ENCODE measurements at places on chromosomes 3 and 15.

DNA sequence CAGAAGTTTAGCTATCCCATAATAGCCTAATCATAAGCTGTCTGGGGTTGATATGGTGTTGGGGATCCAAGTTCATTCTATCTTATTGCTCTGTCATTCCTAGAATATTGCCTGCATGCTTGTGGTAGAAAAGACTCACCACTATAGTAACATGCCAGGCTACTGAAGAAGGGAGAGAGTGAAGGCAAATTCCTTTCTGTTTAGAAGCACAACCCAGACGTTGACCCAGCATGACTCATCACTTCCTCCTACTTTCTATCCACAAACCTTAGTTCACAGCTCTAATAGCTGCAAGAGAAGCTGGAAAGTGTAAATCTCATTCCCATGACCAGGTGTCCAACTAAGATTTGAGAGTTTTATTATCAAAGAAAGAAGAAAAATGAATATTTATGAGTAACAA lies 57.8 kb upstream of the NMD3 start:
- DNase-seq: no peak

DNA sequence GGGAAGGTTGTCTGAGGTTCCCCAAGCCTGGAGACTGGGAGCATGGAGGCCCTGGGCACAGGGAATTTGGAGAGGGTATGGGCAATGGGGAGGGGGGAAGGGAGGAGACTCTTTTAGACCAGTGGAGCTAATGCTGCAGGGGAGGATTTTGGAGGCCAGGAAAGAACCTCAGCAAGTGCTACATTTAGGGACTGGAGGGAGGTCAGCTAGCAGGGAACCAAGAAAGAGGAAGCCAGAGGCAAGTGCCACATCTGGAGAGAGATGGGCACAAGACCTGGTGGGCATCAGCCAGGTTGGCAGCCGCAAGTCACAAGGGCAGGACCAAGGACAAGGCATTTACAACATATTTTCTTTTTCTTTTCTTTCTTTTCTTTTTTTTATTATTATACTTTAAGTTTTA lies 20.7 kb downstream of the PLEKHO2 start:
- no peak for DNase-seq

GRCh38 chr3:54042259-54042823 lies 80.0 kb upstream of the CACNA2D3 start:
- no peak for DNase-seq

DNA sequence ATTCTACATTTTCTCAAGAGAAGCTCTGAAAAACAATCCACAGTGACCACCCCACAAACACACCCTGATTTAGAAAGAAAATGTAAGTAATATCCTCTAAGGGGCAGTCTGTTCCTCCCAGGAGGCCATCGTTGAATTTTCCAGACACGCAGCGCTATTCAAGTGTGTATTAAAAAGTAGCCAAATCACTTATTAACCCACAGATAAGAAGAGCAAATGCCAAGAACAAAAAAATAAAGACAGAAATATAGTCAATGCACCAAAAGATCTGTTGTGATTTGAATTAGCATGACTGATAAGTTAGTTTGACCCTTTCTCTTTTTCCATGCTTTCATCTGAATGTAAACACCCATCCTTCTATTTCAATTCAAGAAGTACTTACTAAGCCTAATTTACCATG lies 622.8 kb upstream of the ZNF385D start:
- DNase-seq: no peak

DNA sequence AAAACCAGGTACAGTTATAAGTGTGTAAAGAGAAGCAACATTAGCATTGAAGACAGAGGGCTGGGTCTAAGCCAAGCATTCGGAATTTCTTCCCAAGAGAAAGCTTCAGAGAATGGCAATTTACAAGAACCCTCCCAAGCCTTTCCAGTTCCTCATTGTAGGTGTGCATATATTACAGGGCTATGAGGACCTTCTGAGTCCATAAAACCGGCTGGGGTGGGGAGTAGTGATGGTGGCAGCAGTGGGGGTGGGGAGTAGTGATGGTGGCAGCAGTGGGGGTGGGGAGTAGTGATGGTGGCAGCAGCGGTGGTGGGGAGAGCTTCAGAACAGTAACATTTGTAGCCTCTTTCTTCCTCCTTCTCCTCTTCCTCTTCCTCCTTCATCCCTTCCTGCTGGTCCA lies 368.7 kb upstream of the UMPS start:
- no peak for DNase-seq

- no peak for DNase-seq
These were observed 126.2 kb downstream of the ASB7 start for GRCh38 chr15:100728371-100729201.

- DNase-seq: no peak
These were observed 36.9 kb downstream of the ZXDC start for GRCh38 chr3:126438746-126439145.

DNA sequence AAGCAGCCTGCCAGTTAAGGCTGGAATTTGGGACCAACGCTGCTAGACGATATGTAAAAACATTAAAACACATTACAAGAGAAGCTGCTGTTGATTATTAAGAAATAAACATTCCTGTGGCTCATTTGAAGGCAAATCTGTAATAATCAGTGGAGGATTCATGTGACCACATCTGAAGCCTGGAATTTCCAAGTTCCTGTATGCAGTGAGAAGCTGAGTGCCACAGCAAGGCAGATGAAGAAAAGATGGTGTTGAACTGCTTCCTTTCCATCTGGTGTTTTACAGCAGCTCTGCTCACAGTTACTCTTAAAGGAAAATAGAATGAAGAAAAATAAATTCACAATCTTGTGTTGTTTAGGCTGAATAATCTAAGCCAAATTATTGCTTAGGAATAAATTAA lies 139.3 kb upstream of the ROBO2 start:
- DNase-seq: no peak

DNA sequence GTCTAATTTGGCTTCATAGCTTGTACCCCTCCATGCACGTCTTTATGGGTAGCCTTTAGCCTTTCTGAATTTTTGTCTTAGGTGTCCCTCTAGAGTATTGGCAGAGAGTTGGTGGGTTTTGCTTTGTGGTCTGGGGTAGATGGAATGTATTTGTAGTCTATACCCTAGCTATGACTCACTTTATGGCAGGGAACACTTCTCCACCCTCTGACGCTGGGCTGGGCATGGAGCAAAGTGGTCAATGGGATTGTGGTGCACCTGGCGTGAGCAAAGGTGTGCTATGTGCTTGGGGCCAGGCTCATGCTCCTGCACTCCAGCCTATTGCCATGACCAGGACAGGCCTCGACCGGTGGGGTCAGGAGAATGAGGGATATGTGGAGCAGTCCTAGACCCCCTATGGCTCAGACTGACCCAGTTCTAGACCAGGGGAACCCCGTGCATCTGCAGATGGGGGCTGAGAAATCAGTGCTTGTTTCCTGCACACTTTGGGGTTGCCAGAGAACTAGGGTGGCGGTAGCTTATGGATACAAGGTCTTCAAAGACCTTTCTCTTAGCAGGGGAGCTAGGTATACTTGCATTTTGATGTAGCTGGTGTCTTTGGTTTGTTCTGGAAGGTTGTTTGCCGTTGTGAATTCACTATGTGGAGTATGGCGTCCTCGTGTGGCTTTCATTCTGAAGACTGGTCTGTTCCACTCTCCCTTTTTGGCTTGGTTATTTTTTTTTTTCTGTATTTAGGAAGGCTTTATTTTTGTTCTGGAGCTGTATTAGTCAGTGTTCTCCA lies 49.4 kb upstream of the RPL32 start:
- DNase-seq: no peak

DNA sequence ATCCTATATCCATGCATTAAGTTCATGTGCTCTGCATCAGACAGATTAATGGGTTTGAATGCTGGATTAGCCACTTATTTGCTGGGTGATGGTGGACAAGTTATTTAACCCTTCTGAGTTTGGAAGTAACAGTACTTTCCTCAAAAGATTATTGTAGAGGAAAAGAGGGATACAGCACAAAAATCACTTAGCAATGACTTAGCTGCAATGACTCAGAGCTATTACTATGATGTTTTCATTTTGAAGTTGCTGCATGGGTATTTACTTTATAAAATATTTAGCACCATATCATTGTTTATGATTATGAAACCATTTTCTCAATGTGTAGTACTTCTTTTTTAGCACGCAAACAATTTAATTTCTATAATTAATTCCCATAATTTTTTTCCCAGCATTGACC lies 248.4 kb downstream of the MYRIP start:
- DNase-seq: no peak

DNA sequence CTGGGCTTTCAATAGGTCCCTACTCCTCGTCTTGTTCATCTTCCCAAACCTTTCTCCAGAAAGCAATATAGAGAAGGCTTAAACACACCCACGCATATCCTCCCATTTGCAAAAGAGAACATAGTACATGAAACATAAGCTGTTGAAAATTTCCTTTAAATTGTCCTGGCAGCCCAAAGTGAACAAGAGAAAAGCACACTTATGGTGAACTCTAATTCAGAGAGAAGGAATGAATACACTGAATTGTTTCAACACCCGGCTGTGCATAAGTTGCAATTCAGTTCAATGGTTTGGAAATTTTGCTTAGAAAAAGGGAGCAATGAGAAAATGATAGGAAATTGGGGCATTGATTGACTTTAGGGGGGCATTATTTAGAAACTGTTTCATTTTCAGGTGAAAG lies 202.6 kb downstream of the TIGIT start:
- no peak for DNase-seq

GRCh38 chr3:102057781-102058421 lies 208.6 kb downstream of the NFKBIZ start:
- no peak for DNase-seq

DNA sequence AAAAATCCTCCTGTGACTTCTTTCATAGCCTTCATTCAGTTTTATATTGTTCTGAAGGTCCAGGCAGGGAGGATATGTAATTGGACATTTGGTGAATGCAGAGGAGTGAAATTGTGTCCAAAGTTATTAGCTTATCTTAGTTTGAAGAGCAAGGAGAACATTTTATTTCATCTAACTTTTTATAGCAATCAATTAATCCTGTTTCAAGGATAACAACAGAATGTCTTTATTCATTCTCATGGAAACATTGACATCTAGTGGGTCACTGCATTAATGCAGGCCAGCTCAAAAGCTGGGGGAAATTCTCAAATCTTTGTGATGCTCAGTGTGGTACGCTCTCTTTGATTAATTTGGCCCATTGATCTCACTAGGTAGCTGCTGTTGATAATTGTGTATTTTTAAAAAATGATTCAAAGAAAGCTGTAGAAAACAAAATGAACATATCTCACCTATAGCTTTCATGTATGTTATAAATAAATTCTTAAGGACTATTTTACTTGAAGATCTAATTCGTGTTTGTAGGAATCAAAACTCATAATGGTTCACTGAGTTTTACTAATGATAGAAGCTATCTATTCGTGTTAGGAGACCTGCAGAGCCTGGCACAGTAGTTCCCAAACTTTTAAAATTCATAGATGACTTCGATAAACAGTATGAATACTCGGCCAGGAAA lies 150.8 kb upstream of the KCNMB2 start:
- DNase-seq: no peak

All from NCI-H2029 (cell line).